ENCODE measurements at places on chromosomes 1 and 21.

DNA sequence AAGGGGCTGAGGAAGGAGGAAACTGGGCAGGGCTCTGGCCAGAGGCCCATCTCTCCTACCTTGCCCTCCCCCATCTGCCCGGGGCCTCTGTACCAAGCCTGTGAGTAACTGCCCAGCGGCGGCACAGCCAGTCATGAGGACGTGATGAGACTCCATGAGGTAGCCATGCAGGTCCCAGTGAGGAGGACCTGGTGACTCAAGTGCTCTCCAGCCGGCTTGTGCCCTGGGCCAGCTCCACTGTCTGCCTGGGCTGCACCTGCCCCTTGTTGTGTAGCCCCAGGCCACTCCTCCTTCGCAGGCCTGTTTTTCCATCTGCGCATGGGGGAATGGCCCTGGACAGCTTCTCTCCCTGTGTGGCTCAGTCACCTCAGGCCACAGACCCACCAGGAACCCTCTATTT is 42.0 kb upstream of the PADI1 start:
- peak; percentile 51 for DNase-seq

GRCh38 chr1:165840423-165840822 is 13.0 kb downstream of the UCK2 start:
- DNase-seq = no peak

DNA sequence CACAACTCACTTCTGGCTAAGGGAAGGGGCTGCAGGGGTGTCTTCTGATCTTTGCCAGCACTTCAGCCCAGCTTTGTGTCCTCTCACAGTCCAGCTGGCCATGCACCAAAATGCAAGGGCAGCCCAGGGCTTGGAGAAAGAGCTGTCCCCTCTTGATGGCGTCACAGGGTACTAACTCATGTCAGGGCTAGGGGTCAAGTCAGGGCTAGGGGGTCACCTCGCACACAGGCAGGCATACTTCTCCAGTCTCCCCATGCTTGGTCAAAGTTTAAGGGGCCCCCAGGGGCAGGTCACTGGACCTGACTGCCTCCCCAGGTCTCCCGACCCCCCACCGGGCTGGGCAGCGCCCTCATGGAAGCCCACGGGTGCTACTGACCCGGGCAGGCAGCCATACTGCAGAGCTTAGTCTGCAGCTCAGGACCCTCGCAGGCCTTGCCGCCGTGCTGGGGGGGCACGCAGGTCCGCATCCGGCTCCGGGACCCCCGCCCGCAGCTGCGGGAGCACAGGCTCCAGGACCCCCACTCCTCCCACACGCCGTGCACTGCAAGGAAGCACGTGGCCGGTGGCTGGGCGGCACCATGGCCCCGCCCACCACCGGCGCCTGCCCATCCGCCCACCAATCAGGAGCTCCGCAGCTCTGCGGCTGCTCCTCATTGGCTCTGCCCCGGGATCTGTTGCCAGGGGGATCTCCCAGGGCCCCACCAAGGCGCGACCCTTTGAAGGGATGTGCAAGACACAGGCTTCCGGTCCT is 21.5 kb downstream of the ADGRB2 start:
- DNase-seq = no peak

GRCh38 chr1:180548686-180549317 is 10.0 kb upstream of the OVAAL start:
- no peak for DNase-seq

- DNase-seq = no peak
Measured at GRCh38 chr1:109989506-109990301, 5.1 kb downstream of the AHCYL1 start.

DNA sequence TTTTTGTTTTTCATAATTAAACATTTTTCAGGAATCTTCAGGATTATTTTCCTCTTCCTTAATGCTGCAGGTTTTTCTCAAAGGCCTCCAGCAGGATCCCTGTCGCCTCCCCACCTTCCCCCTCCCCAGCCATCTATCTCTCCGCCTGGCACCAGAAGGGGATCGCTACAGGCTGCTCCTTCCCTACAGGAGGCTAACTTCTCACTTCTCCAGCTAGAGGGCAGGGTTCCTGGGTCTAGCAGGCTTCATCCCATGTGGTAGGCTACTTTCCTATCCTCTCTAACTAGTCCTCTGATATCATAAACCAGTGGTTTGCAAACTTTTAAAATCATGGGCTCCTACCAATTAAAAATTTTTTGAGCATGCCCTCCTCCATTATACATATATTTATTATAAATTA is 104.1 kb downstream of the KCNN3 start:
- no peak for DNase-seq

DNA sequence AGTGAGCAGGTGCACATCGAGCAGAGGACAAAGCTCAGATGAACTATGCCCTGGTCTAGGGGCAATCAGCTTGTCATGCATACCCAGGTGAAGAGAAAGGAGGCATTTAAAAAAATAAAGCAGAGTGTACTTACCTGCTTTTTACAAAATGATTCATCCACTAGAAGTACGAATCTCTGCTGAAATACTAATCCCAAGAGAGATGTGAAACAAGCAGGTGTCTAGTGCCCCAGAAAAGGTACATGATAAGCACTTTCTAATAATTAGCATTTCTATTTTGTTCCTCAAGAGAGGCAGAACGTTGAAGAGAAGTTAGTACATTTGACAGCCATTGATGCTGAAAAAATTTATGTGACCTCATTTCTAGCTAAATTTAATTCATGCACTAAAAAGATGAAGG is 31.1 kb downstream of the CHODL start:
- DNase-seq = no peak

DNA sequence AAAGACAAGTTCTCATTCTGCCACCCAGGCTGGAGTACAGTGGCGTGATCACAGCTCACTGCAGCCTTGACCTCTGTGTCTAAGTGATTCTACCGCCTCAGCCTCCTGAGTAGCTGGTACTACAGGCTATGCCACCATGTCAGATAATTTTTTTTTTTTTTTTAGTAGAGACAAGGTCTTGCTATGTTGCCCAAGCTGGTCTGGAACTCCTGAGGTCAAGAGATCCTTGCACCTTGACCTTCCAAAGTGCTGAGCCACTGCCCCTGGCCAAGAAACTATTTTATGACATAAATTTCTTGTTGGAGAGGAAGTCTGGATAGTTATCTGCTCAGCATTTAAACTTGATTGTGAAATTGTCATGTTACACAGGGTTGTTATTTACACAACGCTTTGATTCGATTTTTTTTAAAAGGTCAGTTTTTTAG is 2.1 kb downstream of the SCCPDH start:
- no peak for DNase-seq

DNA sequence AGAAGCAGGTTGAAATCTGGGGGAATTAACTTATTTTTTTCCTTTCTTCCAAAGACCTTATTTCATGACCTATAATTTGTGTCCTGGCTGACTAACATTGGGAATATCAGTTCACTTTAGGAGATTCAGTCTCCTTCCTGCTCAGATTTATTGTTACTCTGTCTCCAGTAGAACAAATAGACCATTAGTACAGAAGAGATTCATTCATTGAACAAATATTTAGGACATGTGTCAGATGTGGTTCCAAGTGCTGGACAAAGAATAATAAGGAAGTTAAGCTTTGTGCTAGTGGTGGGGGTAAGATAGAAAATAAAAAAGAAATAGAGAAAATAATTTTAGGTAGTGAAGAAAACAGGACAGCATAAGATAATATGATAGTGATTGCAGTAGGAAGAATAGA is 20.3 kb downstream of the ZMYM4 start:
- no peak for DNase-seq
